ENCODE measurements at places on chromosomes 5 and 9.

- DNase-seq, result no peak
These were observed 10.2 kb upstream of the SLC25A51 start for GRCh38 chr9:37914154-37914551.

DNA sequence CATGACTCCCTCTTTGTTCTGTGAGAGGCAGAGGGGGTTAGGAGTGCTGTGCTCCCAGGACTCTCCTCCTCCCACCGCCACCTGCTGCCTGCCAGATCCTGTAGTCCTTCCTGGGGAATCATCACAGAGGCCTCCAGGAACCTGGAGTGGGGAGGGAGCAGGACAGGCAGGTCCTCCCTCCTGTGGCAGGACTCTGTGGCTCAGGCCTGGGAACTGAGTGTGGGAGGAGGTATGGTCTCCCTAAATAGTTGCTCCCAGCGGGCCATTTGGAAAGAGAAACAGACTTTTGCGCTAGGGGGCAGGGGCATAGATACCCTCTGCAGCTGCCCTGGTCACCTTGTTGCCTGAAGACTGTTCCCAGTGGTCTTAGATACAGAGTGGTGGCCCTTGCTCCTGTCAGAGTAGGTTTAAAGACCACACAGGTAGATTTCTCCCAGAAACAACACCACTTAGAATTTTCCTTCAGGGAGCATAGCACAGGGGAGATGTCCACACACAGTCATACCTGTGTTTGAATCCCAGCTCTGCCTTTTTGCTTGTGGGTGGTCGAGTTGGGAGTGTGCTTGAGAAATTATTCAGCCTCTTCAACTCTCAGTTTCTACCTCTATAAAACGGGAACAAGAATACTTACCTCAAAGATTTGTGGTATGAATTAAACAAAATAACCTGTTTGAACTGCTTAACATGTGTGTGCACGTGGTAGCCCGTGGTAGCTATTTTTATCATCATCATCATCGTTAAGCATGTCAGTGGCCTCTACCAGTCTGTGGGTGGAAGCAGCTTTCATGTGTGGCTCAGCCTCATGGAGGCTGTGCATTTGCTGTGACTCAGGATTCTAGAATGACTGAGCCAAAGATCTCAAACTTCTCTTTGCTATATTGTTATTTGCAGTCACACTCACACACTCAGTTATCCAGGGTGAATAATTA lies 55.8 kb downstream of the SLC22A5 start:
- peak; percentile 86 for DNase-seq

- DNase-seq, result no peak
These were observed 7.2 kb upstream of the SPINK4 start for GRCh38 chr9:33232815-33233214.

DNA sequence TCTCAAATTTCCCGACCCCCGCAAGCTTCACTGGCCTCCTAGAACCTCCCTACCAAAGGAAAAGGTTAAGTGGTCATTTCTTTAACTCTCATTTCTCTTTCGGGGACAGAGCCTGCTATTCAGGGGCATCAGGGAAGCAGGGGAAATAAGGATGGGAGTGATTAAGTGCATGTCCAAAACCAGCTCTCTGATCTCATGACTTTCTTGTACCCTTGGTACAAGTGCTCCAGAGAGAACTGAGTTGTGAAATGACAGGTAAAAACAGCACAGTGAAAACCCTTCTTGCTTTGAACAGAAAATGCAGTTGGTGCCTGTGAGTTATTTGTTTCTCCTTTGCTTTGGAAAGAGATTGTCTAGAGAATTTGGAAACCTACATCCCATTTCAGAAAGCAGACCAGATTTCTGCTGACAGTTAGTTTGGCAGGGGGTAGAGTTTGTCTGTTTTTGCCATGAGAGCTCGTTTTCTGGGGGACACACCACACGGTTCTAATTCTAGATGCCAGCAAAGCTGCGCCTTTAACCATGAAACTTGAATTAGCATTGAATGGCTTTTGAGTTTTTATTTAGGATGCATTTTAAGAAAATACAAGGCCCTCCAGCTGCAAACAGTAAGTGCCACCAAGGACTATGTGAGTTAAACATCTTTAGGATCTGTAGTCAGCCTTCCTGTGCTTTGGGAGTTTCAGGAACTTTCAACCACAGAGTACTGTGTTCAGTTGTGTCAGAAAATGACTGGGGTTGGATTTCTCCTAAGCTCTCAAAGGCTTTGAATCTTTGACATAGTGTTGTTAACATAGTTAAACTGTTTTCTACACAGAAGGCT lies 161.7 kb upstream of the LHFPL2 start:
- no peak for DNase-seq

DNA sequence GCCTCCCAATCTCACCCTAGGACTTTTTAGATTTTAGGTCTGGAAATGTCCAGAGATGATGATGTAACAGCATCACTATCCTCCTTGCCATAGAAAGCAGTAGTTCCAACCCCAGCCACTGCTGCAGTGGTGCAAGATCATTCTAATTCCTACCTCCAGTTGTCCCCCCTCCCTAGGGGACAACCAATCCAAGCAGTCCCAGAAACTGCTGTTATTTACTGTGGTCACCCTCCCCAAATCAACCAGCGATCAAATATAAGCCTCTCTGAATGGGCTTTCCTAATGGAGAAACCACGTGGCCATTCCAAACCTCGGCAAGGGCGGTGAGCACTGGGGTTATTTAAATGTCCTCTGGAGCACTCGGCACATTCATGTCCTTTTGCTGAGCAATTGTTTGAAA lies 159.8 kb downstream of the SLF1 start:
- DNase-seq, result no peak

DNA sequence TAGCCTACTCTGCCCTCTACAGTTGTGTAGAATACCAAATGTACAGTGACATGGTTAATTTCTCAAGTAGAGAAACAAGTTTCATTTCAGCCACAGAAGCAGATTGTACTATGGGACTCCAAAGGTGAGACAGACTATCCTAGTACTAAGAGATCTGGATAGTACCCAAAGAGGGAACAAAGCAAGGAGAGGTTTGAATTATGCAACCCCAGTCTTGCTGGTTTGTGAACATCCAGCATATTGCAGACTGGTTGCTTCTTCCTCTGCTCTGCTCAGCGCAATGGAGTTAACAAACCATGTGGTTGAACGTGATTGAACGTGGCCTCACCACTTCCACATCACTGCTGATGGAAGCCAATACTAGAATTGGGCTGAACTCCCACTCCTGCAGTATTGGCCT lies 43.3 kb upstream of the ALDOB start:
- no peak for DNase-seq

- DNase-seq, result no peak
These were observed 99.7 kb upstream of the CCL21 start for GRCh38 chr9:34809504-34810186.

DNA sequence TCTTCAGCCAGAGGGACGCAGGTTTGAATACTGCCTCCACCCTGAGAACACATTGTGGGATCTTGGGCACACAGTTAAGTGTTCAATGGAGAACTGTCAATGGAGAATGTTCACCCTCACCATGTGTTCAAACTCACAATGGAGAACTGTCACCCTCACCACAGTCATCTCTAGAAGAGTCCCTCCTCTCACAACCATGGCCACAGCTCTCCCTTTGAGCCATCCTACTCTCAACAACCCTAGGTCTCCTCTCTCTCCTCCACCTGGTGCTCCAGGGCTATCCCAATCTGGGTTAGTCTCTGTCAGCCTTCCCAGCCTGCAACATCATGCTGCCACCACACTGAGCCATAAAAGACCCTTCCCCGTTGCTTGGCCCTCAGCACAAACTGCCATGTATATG lies 36.3 kb upstream of the HAND1 start:
- DNase-seq, result no peak

- no peak for DNase-seq
These were observed 458 bp downstream of the PRSS3 start for GRCh38 chr9:33795819-33796218.

DNA sequence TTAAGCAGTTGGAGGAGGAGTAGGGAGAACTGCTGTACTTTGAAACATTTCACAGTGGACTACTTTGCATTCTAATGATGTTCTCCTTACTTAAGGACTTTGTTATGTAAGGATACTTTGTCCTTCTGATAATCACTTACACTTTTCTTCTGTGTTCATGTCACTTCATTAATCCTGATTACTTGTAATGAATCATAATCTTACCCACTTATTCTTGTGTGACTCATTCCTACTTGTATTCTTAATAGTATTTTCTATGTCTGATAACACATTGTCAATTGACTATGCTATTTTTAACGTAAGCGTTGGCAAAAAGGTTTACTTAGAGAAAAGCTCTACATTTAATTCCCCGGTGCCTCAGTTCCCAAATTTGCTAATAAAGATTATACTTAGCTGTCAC lies 63.8 kb downstream of the GHR start:
- DNase-seq, result no peak

DNA sequence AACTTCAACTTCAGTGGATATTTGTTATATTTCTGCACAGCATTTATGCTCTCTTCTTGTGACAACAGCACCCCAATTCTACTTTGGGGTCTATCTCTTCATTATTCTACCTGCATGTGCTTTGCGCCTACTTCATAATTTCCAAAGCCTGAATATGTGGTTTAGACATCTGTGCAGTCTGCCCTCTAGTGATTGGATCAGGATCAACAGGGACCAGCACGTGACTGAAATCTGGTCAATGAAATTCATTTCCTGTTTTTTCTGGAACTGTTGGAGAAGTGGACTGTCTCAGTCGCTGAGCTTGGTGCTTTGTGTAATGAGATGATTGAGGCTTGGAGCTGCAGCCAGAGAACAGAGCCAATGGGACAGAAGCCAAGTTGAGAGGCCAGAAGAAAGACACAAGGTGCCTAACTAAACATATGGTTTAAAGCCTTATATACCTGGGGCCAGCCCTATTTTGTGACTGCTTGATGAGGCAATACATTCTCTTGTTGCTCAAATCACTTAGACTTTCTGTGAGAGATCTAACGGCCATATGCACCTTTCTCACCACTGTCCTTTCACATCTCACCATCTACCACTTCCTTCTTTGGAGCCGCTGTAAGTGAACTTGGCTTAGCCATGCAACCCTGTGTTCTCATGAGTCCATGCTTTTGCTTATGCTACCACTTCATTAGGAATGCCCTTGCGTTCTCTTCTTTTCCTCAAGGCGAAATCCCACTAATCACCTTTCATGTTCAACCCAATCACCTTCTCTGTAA lies 68.8 kb upstream of the PPP2R2B start:
- no peak for DNase-seq

DNA sequence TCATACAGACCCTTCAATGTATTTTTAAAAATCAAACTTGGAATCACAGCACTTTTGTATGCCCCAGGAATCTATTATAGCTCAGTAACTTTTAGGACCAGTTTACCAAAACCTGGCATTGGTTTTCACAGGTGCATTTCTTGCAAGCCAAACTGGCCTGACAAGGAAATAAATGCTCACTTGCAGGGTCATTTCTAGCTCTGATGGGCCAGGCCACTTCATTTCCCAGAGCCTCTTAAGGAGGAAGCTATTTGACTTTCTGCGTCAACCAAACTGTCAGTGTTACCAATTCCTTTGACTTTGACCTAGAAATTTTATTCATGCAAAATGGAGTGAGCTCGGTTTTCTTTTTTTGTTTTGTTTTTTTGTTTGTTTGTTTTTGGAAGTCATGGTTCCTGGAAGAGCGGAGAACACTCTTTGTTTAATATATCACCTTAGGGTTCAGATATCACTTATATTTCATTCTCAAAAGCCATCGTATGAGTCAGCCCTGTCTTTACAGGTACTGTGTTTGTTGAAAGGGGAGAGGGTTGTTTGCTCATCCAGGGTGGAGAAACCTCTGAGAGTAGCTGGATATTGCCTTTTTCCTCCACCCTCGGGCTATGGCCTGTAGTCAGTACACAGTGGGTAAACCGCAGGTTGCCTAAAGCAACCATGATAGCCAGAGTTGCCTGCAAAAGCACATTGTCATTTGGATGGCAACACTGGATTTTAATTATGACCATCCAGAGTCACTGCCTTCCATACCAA lies 58.9 kb downstream of the GNA14 start:
- DNase-seq, result no peak

GRCh38 chr9:660227-660626 lies 181.3 kb upstream of the DMRT1 start:
- DNase-seq, result no peak

DNA sequence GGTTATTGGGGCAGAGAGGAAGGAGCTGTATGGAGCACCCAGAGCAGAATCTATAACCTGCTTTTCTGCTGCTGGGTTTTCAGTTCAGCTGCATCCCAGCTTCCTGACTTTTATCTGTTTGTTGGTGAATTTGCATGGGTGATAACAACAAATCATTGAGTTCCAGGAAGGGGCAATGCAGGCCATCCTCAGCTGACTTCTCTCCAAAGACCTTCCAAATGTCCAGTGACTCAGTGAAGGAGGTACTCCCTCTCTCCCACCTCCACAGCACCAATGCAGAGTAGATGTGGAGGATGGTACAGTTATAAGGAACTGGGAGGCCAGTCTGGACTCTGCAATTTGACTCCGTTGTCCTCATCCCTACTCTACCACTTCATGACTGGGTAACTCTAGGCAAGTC lies 1.6 kb upstream of the TXN start:
- DNase-seq, result no peak

DNA sequence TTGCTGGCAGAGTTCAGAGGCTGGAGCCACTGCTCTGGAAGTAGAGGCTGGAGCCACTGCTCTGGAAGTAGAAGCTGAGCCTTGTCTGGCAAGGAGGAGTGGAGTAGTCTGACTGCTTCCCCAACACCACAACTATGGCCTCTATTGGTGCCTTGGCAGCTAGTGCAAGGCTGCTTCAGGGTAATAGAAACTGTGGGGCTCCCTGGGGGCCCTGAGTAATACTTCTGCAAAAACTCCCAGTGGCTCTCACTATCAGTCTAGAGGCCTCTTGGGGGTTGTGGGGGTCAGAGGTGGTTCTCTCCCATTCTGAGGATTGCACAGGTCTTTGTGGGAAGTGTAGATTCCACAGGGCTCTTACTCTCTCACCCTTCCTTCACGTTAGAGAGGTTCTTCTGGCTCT lies 629.0 kb upstream of the PTPRD start:
- DNase-seq, result no peak

DNA sequence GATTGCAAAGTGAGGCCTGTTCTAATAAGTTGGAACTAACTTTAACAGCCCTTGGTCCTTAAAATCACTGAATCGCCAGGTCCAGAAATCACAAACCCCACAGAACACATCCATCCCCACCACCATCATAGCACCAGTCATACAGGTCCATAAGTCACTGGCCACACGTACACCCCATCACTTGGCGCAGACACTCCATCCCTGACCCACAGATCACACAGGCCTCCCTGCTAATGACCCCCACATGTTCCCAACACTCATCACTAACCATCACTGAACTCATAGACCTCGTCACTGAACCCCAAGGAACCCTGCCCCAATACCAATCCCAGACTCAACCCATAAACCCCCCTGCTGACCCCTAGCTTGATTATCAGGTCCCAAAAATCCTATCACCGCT lies 41.2 kb upstream of the ZNF300 start:
- no peak for DNase-seq

Data from non-pigmented ciliary epithelial cell (primary cell).